ENCODE measurements at places on chromosomes 5 and 9.

DNA sequence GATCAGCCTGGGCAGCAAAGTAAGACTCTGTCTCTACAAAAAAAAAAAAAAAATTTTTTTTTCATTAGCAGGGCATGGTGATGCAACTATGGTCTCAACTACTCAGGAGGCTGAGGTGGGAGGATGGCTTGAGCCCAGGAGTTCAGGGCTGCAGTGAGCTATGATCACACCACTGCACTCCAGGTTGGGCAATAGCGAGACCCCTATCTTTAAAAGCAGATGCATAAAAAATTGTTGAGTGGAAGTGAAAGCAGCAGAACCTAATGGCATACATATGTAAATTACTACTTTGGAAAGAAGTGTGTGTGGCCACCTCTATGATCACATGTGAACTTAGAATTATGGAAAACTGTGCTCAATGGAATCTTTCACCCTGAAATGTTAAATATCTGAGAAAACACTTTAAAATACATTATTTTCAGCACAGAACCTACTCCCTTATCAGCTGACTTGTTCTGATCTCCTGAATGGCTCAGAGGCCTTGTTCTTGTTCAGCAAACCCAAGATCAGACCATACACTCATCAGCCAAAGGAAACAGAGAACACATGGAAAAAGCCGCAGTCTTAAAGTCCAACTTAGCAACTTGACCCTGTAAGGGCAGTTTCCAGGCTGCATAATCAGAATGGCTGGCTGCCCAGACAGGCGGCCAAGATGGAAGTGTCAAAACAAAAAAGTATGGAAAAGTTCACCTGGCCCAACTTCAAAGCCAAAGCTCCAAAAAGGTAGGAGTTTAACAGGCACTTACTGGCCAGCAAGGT, 56.5 kb downstream of the SIL1 start:
- DNase-seq, result no peak

- no peak for DNase-seq
Observed at GRCh38 chr9:95494416-95495371, 22.1 kb downstream of the PTCH1 start.

- no peak for DNase-seq
Observed at GRCh38 chr9:134136118-134136995, 475 bp downstream of the WDR5 start.

DNA sequence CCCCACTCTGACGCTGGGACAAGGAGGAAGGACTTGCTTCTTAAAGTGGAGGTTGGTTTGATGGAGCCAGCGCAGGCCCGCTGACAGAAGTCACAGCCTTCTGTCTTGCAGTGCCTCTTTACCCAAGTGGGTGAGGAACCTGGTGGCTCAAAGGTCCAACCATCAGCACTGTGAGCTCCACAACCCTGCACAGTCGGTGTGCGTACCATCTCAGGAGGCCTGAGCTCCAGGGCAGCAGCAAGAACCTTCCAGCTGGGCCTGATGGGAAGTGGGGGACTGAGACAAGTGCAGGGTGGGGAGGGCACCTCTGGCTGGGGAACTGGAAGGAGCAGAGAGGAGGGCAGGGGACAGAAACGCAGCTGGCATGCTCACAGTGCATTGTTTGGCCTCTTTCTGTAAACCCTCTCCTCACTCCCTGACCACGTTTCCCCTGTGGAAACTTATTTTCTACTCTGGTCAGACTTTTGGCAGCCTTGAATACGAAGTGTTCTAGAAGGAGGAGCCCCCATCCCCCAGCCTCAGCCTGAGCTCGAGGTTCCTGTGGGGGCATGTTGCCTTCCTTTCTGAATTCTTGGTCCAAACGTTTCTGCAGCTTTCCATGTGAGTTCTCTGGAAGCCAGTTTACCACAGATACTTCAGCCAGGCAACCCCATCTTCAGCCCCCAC, 178.5 kb upstream of the PITX1 start:
- no peak for DNase-seq

- no peak for DNase-seq
Observed at GRCh38 chr5:61964201-61964600, 341.8 kb upstream of the KIF2A start.

- no peak for DNase-seq
Observed at GRCh38 chr5:33074548-33074947, 363.4 kb downstream of the NPR3 start.

DNA sequence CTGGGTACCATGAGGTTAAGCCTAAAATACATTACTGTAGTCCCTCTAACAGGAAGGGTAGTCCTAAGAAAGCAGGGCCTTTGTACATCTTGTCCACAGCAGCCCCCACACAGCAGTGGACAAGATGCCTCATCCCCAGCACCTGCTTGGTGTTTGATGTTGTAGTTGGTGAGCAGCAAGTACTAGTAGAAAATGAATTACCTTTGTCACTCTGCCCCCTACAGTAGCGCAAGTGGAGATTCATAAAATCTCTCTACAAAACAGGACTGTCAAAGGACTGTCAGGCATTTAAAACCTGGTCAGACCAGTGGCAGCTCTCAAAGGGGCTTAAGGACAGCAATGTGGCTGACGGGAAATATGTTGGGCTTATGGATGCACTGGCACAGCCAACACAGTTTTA, 122.5 kb downstream of the TMEM174 start:
- DNase-seq, result no peak

DNA sequence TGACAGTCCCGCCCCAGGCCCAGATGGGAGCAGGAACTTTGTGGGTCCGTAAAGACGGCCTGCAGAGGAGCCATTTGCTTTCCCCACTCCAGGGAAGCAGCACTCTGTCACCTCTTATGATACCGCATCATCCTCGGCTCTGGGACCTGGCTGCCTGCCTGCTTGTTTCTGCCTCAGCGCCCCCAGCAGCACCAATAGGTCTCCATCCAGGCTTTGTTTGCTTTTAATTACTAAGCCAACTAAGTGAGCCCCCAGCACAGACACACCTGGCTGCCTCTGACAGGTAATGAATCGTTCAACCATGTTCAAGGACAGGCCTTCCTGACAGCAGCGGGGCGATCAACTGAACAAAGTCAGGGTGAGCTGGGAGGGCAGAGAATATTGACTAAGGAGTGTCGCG, 141.4 kb downstream of the C5orf15 start:
- peak; percentile 80 for DNase-seq

GRCh38 chr5:143542798-143543144, 139.3 kb upstream of the NR3C1 start:
- no peak for DNase-seq

Measured in NCI-H187 treated with DMSO at 0.1 percent for 48 hours (cell line).